Calu3 (cell line): ENCODE measurements at places on chromosomes 3 and 15. TPM values are rescaled to one million over a fixed set of nuclear protein-coding genes. Genes with fewer than 3 reads are reported as not detected.

GRCh38 chr3:52537726-52538421 is 1.5 kb downstream of the UQCC5 start:
- peak overlapping the region; percentile 74 for H3K4me3 ChIP-seq
- peaks cover 46% of the 10 kb centered on the region for H3K36me3 ChIP-seq
- H3K4me1 ChIP-seq: peaks cover 28% of the 10 kb centered on the region
- H3K27ac ChIP-seq: peak overlapping the region; percentile 42
- DNase-seq: no peak
- no peaks in the 10 kb centered on the region for H3K27me3 ChIP-seq

DNA sequence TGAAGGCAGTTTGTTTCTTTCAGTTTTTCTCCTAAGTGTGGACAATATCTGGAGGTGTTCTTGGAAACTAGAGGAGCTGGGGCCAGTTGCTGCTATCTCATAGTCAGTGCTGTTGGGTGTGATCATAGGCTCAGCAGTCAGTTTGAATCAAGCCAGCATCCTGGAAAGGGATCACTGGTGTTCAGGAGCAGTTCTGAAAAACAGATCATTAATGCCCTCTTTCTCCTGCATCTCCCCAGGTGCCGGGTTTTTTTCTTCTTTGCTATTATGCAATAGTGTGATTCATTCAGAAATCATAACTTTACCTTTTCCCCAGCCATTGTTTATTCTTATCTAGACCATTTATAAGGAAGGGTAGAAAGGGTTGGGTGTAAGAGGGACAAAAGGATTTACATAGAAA is 24.0 kb downstream of the LNP1 start:
- peak; percentile 21 for DNase-seq
- H3K27me3 ChIP-seq: no peaks in the 10 kb centered on the region
- peaks cover 5% of the 10 kb centered on the region for H3K36me3 ChIP-seq
- peaks cover 13% of the 10 kb centered on the region for H3K4me1 ChIP-seq
- peak overlapping the region; percentile 87 for H3K27ac ChIP-seq

DNA sequence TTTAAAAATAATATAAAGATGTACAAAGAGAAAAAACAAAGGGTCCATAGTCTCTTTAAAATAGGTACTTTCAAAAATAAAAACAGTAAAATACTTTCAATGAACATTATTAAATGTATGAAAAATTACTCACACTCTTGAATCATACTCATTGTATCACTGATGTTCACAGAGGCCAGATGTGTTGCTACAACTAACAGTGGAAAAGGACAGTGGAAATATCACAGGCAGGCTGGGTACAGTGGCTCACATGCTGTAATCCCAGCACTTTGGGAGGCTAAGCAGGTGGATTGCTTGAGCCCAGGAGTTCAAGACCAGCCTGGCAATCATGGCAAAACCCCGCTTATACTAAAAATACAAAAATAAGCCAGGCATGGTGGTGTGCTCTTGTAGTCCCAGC is 26.8 kb downstream of the NPHP3 start:
- no peak overlapping the region for H3K4me3 ChIP-seq
- no peak overlapping the region for H3K27ac ChIP-seq
- H3K27me3 ChIP-seq: no peaks in the 10 kb centered on the region

- H3K27ac ChIP-seq: no peak overlapping the region
- no peaks in the 10 kb centered on the region for H3K27me3 ChIP-seq
- no peaks in the 10 kb centered on the region for H3K36me3 ChIP-seq
- no peak for DNase-seq
- H3K4me1 ChIP-seq: no peaks in the 10 kb centered on the region
These were observed 759.4 kb upstream of the GBE1 start for GRCh38 chr3:82520846-82521245.

DNA sequence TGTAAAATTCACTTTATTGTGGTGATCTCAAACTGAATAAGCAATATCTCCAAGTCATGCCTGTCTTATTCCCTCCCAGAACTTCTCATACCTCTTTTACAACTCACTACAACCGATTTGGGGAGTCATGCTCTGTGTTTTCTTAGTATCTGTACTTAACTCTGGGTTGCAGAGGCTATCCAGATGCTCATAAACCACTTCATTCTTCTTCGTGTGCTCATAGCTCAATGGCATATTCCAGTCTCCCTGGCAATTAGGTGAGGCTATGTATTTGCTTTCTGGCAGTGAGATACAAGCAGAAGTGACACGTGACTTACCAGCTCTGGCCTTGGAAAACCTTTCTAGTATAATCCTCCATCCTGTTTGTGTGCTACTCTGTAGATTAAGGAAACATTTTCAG is 360.9 kb downstream of the ZNF385D start:
- peak overlapping the region; percentile 21 for H3K27ac ChIP-seq
- DNase-seq: no peak
- no peaks in the 10 kb centered on the region for H3K27me3 ChIP-seq
- H3K4me3 ChIP-seq: no peak overlapping the region

DNA sequence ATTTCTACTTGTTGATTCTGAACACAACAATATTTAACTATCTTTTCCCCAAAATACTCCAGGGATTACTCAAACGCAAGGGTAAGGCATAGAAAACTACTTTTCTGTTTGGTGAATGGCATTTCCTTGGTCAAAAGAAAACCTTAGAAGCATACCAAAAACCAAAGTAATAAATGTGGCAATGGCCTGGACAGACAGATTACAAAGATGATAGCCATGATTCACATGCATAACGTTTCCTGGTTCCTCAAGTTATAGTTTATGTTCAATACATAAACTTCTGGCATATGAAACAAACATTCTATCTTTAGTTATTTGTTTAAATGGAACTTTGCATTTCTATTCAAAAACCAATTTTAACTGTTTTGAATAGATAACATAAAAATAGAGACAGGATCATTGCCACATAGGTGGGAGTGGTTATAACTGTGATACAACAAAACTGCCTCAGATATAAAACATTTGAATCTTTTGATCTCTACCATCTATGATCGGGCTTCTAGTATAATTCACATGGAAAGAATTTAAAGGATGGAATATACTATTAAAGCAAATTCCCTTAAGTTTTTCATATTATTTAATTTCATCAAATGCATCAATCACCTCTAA is 32.1 kb downstream of the FOXP1 start:
- H3K27ac ChIP-seq: peak overlapping the region; percentile 31
- no peak overlapping the region for H3K4me3 ChIP-seq
- H3K36me3 ChIP-seq: no peaks in the 10 kb centered on the region

GRCh38 chr3:15405448-15406050 is 21.8 kb downstream of the METTL6 start:
- no peaks in the 10 kb centered on the region for H3K36me3 ChIP-seq
- H3K4me1 ChIP-seq: no peaks in the 10 kb centered on the region
- H3K27ac ChIP-seq: no peak overlapping the region
- no peak for DNase-seq
- no peak overlapping the region for H3K4me3 ChIP-seq

- H3K36me3 ChIP-seq: no peaks in the 10 kb centered on the region
- DNase-seq: no peak
- H3K27ac ChIP-seq: no peak overlapping the region
These were observed 447.7 kb downstream of the GABRG3 start for GRCh38 chr15:27418726-27419125.

GRCh38 chr3:25097023-25097422 is 331.0 kb upstream of the RARB start:
- H3K36me3 ChIP-seq: no peaks in the 10 kb centered on the region
- no peak for DNase-seq
- H3K27ac ChIP-seq: no peak overlapping the region
- no peak overlapping the region for H3K4me3 ChIP-seq

GRCh38 chr3:128345196-128345595 is 121.5 kb downstream of the DNAJB8 start:
- peaks cover 20% of the 10 kb centered on the region for H3K4me1 ChIP-seq

CEP70 gene
- 88.8 and 99.1 TPM in 2 replicates for total RNA-seq
